ENCODE measurements at places on chromosomes 13 and 19.
A peak's percentile ranks its signal among the peaks of the same experiment; 100 is the strongest.

DNA sequence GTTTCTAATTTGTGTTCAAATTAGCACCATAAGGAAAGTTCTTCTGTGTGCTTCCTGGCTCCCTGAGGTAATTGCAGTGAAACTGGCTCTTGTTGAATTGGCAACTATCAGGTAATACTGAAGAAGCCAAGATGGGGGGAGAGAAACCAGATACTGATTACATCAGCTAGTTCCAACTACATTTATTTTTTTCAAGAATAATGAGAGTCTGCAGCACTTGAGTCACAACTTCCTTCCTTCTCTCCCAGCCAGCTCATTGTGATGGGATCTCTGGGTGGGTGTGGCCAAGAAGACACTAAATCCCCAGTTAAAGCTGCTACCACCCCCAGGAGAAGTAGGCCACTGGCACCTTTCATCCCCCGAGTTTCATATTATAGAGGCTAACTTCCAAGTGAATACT lies 100.7 kb upstream of the RXFP2 start:
- no peak for DNase-seq

- no peak for DNase-seq
These were observed 2.2 kb downstream of the NAXD start for GRCh38 chr13:110617321-110618072.

DNA sequence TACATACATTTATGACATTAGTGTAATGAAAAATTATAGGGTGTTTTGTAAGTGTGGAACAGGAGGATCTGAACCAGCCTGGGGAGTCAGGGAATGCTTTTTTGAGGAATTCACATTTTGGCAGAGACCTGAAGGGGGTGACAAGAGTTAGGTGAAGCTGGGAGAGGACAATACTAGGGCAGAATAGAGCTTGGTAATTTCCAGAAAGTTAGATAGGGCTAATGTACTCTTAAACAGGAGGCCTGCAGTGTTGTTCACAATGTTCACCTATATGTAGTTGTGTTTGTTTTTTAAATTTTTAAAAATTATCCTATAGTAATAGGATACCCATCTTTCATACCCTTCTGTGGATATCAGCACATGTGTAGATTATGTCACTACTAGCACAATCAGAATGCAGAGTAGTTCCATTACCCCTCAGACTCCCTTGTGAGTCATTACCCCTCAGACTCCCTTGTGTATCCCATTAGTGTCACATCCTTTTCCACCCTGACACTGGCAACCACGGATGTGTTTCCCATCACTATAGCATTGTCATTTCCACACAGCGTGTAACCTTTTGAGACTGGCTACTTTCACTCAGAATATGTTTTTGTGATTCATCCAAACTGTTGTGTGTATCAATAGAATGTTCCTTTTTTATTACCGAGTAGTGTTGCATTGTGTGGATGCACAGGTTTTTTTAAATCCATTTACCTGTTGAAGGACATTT lies 43.1 kb downstream of the PCCA start:
- no peak for DNase-seq

DNA sequence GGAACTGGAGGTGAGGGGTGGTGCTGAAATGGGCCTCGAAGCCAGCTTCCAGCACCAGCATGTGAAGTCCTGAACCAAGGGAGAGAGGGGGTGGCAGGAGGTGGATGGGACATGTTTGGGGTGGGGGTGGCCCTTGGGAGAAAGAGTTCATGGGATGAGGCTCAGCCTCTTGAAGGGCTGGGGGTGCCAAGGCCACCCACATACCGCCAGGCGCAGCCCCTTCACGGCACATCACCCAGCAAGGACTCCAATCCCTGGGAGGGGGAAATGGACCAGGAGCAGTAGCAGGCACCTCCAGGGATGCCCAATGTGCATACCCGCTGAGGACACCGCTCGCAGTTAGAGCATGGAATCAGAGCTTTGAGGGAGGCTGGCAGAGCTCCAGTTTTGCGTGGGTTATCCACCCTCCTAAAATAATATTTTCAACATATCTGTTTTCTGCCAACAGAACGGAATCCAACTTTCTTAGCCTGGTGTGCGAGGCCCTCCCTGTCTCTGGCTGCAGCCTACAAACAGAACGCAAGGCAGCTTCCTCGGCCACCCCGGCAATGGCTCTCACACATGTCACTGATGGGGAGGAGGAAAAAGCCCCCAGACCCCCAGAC lies 140.5 kb upstream of the VSTM2B start:
- DNase-seq: no peak

- DNase-seq: peak; percentile 97
These were observed at the start of the genes ARMC6 and SUGP2 for GRCh38 chr19:19033426-19034203. Gene ARMC6, plus strand, starts transcription at chr19:19033603. Its CDS starts 607 bp downstream, at chr19:19034210. Gene SUGP2, minus strand, starts transcription at chr19:19033517. Its CDS starts 2,446 bp downstream, at chr19:19031071.

GRCh38 chr19:38733493-38734175 lies 10.6 kb downstream of the CAPN12 start:
- DNase-seq: no peak

DNA sequence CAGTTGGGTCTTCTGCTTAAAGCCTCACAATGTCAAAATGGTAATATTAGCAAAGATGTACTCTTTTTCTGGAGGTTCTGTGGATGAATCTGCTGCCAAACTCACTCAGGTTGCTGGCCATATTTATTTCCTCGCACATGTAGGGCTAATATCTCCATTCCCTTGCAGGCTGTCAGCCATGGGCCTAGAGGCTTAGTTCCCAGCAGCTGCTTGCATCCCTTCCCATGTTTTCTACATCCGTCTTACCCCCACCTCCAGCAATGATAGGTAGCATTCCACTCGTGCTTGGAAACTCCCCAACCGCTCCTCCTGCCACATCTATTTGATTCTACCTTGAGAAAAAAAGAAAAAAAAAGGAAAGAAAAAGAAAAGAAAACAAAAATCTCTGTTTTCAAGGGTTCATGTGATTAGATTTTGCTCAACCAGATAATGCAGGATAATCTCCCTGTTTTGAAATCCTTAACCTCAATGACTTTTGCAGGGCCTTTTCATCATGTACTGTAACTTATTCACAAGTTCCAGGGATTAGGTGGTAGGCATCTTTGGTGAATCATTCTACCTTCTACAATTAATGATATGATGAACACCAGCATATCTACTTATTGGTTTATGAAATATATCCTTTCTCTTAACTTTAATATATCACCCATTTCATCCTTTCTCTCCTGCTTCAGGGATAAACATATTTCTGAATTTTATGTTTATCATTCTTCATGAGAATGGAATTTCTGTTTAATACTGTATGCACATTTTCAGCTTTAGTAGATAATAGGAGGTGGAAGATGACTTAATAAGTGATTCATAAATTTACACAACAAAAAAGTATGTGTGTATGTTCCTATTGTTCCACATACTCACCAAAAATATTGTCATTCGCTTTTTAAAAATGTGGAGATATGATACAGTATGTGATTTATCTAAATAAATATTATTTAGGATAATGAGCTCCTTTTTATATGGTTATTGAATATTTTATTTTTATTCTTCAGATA lies 931.9 kb downstream of the SLITRK5 start:
- no peak for DNase-seq
